ENCODE measurements at places on chromosomes 3 and 15.

- DNase-seq, result no peak
Observed at GRCh38 chr3:114848082-114848481, 299.0 kb downstream of the ZBTB20 start.

DNA sequence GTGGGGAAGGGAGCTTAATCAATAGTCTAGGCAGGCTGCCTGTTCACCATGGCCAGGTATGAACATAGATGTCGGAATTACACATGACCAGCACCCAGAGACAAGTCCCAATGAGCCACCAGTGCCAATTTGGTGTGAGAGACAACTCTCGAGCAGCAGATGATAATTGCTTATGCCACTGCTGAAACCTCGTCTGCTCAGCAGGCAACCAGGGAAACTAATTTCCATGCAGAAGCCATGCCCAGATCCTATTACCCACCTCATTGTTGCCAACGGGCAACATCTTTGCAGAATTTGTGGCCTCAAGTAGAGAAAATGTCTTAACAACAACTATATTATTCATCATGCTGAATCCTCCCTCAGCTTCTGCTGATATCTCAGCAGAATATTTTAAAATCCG is 84.9 kb downstream of the CGGBP1 start:
- DNase-seq, result no peak

- no peak for DNase-seq
Observed at GRCh38 chr3:98433764-98434163, 29.2 kb upstream of the OR5K1 start.

GRCh38 chr15:42159381-42160015 is 3.1 kb upstream of the PLA2G4F start:
- no peak for DNase-seq

- DNase-seq, result no peak
Observed at GRCh38 chr3:155891321-155891720, 20.9 kb downstream of the GMPS start.

DNA sequence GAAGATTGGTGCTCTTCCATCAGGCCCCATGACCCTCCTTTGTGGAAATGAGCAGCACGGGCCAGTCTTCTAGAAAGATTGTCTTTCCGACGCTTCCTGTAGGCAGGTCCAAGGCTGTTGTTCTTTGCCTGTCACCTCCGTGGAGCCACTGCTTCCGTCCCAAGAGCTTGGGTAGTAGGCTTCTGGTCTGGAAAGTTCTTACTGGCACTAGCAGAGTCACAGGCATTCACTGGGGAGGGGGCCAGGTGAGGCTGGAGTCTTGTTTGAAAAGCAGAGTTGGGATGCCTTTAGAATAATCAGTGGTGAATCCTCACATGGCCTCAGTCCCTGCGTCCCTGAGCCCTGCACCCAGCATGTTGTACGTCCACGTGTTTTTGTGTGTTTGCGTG is 76.2 kb upstream of the ADPGK start:
- DNase-seq, result no peak

- DNase-seq, result no peak
Observed at GRCh38 chr3:41792806-41793205, 169.1 kb downstream of the ULK4 start.

- no peak for DNase-seq
Observed at GRCh38 chr15:97902140-97902780, 58.2 kb upstream of the ARRDC4 start.

- DNase-seq, result no peak
Observed at GRCh38 chr3:188529228-188529627, 375.3 kb downstream of the LPP start.

DNA sequence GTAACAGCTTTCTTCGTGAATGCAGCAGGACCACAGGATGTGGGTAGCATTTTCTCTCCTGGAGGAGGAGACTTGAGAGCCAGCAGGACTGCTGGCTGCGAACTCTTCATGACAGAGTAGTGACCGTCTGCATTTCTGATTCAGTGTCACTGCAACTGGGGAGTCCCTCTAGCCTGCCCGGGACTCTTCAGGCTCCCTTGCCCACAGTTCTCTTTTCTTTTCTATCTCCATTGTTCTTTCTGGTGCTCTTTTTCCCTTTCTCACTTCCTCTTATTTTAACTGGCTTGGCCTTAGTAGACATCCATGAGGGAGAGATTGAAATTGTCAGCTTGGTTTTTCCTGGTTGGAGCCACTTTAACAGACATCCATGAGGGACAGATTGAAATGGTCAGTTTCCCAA is 49.9 kb upstream of the P2RY1 start:
- DNase-seq, result no peak

DNA sequence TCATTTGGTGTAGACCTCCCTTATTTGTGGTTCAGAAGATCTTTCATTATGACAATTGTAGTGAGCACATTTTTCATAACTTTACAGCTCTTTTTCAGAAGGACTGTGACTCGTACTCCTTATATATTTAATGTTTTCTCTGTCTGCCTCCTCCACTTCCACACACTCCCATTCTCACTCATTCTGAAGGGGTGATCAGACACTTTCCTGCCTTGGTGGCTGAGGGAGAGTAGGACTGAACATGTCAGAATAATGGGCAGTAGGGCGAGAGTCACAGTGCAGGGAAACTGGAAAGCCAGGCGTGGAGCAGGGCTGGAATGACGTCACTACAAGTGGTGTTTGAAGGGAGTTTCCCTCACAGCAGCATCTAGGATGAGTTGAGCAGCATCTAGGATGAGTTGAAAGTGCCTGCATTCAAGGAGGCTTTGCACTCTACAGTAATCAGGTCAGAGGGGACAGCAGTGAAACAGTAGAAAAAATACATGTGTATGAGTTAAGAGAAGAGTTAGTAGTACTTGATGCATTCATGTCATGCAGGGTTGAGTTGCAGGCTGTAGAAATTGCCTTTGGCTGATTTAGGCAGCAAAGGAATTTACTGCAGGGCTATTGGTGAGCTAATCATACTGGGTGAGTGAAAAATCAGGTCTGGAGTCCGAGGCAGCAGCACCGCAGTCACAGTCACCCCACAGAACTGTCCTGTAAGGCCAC is 36.3 kb upstream of the FBXL22 start:
- no peak for DNase-seq

DNA sequence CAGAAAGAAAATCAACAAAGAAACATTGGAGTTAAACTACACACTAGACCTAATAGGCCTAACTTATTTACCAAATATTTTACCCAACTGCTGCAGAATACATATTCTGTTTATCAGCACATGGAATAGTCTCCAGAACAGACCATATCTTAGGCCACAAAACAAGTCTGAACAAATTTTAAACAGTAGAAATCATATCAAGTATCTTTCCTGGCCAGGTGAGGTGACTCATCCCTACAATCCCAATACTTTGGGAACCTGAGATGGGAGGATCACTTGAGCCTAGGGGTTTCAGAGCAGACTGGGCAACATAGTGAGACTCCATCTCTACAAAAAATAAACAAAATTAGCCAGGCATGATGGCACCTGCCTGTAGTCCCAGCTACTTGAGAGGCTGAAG is 18.1 kb upstream of the KPNA4 start:
- DNase-seq, result no peak

- no peak for DNase-seq
Observed at GRCh38 chr3:42052484-42053351, 38.4 kb upstream of the TRAK1 start.

GRCh38 chr3:54968546-54969172 is 40.8 kb upstream of the LRTM1 start:
- DNase-seq, result no peak

GRCh38 chr3:62416144-62416543 is 42.8 kb upstream of the FEZF2 start:
- DNase-seq, result no peak

DNA sequence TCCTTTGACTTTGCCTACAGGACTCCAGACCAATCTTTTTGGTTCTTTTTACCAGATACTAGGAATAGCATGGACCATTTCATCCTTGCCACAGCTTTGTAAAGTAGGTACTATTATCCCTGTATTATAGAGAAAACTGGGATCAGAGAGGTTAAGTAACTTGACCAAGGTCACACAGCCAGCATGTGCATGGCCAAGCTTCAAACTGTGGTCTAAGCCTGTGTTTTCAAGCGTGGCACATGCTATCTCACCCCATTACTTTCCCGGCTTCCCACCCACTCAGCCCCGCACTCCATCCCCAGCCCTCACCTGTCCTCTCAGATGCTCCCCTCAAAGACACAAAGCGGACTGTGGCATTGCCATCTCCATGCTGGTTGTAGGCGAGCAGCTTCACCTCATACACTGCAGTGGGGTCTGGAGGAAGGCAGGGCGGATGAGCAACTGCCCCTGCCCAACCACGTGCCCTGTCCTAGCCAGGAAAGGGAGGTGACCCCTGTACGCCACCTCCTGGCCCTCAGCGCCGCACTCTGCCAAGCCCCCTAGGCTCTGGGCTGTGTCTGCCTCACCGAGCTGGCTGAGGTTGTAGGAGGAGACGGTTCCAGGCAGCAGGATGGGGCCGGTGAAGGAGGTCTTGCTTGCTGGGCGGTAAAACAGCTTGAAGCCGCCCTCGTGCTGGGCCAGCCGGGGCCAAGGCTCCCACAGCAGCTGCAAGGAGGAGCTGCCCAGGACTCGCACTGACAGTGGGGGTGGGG is 25.7 kb downstream of the RNU5B-1 start:
- no peak for DNase-seq

GRCh38 chr3:48184299-48184698 is 3.9 kb downstream of the CDC25A start:
- no peak for DNase-seq

- DNase-seq, result no peak
Observed at GRCh38 chr15:77838061-77838460, 205.3 kb upstream of the LINGO1 start.

GRCh38 chr3:196942915-196943277 is 568 bp upstream of the NCBP2 start:
- no peak for DNase-seq

DNA sequence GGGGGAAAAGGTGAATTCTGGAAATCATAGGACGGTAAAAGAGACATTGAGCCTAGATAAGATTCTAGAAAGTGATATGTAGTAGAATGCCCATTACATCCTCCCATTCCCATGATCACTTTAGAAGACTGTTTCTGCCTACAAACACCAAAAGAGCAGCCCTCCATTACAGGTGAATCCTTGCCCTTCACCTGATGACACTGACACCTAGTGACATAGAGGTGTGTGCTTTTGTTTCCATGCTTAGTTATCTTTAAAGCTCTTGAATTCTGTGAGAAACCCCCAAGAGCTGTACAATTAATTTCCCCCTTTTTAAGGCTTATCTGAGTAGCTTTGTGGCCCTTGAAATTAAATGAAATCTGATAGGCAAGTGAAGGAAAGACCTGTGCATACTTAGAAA is 8.3 kb upstream of the BBX start:
- DNase-seq, result no peak

DNA sequence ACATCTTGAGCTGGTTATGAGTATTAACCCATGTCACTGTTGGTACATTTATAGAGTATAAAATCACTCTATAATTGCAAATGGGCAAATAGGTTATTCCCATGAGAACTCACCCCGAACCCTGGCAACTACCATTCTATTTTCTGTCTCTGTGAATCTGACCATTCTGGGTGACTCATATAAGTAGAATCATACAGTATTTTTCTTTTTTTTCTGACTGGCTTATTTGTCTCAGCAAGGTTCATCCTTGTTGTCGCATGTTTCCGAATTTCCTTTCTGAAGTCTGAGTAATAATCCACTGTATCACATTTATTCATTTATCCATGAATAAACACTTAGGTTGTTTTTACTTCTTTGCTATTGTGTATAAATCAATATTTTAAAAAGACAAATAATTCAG is 59.9 kb upstream of the CHRM5 start:
- no peak for DNase-seq

DNA sequence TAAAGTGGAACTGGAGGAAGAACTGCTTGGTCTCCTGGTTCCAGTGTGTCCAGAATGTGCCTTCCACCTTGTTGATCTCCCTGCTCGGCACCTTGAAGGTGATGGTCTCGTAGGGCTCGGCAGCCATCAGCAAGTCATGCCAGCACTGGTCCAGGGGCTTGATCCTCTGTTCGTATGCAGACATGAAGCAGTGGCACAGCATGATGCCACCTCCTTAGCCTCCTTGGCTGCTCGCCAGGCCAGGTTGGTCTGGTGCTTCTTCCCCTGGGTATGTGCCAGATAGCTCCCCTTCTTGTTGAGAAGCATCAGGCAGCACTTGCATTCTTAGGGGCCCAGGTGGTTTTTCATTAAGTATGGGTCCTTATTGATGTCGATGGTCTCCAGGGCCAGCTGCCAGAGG is 17.8 kb upstream of the TXNRD3 start:
- no peak for DNase-seq

DNA sequence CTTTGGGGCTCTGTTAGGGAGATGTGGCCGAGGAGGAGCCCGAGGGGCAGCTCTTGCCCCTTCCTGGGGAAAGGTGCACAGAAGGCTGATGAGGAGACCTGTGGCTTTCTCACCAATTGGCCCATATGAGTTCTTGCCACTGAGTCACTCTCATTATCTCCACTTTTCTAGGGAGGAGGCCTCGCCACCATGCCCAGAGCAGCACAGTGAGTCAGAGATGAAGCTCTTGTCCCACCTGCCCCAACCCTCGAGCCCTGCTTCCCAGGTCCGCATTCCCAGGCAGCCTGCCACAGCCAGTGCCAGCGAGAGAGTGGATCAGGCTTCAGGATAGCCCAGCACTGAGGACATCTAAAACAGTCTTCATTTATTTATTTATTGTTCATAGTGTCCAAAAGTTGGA is 53.5 kb downstream of the AMOTL2 start:
- DNase-seq, result no peak

DNA sequence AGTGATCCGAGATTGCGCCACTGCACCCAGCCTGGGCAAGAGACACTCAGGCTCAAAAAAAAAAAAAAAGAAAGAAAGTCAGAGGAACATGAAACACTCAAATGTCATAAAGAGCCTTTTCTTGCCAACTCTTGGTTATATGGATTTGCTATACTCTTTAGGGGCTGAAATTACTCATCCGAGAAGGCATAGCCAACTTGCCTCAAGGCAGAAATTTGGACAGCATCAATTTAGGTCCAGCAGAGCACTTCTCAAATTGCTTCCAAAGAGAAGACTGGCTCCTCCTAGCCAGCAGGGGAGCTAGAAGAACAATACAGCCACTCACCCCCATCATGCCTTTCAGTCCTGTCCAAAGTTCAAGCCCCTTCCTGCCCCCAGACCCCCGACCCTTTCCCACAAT is 43.8 kb downstream of the OSBPL10 start:
- no peak for DNase-seq

GRCh38 chr3:37967260-37967881 is 23.2 kb upstream of the VILL start:
- no peak for DNase-seq

DNA sequence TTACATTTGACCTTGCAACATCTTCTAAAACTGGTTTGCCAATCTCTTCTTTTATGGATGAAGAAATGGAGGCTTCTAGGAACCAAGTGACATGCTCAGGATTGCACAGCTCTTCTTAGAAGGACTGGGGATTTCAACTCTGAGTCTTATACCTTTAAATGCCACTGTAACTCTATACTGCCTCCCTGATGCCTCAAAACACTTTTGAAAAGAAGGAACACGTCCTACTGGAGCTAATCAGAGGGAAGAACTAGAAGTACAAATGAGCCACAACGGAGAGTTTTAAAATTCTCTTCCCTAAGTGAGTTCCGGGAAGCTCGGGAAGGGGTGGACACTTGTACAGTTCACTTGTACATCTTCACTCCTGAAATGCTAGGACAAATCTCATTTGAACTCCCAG is 949 bp upstream of the MITF start:
- DNase-seq, result no peak

- DNase-seq, result no peak
Observed at GRCh38 chr3:117736846-117737245, 1027.3 kb downstream of the TUSC7 start.

All from cortex of kidney (tissue), 1 donor.